Mesothelial cell of epicardium (in vitro differentiated cells): ENCODE measurements at places on chromosomes 16 and 17. TPM values are rescaled to one million over a fixed set of nuclear protein-coding genes. Genes with fewer than 3 reads are reported as not detected.

DNA sequence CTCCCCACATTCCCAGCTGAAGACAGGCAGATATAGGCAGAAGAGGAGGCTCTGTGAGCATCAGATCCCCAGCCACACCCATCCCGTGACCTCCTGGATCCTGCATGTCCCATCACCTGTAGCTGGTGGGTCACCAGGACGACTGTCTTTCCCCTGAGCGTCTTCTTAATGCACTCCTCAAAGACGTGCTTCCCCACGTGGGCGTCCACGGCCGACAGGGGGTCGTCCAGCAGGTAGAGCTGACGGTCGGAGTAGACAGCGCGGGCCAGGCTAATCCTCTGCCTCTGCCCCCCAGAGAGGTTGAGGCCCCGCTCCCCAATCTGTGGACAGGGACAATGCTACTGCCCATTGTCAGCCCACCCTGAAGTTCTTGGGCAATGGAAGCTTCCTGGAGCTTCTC, 40.5 kb downstream of the ABCC12 start:
- no peak for DNase-seq

- DNase-seq = no peak
These were observed 8.3 kb downstream of the CUEDC1 start for GRCh38 chr17:57946798-57947358.

DNA sequence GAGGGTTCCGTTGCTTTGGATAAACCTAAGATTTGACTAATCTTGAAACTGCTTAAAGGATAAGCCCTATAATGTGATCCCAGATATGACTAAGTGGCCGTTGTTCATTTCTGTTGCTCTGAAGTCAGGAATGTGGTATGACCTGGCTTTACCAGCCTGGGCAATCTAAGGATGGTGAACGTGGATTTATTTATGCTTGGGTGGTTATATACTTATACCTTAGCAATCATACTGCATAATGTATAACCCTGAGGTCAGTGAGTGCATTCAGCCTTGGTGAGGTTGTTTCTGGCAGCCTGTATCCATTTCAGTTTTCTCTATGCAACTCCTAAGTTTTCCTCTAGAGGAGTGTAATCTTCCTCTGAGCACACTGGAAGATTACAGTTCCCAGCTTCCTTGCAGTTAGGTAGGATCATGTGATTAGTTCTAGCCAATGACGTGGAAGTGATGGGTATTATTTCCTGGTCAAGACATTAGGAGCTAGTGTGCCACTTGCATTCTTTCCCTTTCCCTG, 41.9 kb downstream of the FTO start:
- DNase-seq = no peak

DNA sequence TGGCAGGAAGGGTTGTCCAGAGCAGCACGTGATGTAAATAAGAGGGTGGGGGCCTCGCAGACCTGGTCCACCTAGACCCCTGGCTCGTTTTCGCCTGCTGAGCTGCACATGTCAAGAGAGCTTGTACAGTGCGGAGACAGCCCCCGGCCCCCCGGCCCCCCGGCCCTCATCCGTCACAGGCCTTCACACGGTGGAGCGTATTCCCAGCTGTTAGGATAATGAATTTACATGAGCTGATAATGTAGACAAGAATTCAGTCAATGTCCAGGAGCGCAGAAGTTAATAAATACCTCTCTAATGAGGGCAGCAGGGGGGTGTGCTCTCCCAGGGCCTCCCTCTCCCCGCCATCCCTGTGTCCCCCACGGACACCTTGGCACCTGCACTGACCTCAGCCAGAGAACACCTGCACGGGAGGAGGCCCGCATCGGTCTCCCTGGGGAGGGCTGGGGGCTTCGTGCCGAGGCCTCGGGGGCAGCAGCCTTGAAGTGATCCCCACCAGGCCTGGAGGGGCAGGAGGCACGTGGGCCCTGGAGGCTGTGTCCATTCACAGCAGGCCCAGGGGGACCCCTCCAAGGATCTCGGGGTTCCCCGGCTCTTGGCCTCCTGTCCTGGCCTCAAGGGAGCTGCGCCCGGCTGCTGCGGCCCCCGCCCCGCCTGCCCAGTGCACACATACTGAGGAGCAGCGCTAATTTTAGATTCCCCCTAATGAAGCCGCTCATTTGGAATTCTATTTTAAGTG, 14.6 kb downstream of the GSE1 start:
- no peak for DNase-seq

DNA sequence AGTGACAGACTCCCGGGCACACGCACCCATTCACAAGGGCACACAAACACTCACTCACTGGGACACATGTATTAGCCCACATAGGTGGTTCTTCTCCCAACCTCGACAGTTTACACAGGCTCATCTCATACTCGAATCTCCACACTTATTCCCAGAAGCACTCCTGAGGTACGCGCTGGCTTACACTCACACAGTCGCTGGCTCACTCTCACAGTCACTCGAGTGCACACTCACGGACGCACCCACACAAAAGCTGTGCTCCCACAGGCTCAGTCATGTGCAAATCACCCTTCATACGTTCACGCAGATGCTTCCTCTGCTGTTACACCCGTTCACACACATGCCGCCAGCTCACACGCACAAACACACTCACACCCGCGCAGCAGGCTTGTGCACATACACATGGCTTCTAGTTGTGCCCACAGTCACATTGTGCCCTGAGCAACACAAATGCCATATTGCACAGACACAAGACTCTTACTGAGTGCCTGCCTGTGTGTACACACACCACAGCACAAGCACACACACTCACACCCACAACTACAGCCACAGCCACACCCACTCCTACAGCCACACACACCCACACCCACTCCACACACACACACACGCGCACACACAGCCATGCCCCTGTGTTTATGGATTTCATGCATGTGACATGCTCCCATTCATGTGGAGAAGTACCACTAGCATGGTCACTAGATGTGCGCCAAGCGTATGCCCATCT, 8.4 kb upstream of the PRR29 start:
- no peak for DNase-seq

DNA sequence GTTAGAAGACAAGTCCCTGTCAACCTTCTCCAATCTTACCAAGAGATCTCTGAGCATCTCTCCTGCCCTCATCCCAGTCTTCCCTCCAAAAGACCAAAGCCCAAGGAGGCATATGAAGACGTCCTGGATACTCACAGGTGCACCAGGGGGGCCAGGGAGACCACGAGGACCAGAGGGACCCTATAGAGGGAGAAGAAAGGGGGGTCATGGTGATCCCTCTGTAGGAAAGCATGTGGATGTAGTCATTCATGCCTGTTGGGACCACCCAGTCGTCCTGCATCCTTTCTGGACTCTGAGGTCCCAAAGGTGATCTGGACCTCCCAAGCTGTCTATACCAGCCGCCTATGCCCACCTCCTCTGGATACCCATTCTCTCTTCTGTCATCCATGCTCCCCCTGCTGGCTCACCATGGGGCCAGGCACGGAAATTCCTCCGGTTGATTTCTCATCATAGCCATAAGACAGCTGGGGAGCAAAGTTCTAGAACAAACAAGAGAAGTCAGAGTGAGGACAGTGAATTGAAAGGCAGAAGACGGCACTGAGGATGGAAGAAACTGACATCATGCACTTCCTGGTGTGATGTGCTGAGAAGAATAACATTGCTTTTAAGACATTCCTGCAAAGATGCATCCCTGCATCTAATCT, 3.3 kb downstream of the COL1A1 start:
- no peak for DNase-seq

- DNase-seq = no peak
These were observed 4.7 kb downstream of the MSRB1 start for GRCh38 chr16:1938316-1938715.

DNA sequence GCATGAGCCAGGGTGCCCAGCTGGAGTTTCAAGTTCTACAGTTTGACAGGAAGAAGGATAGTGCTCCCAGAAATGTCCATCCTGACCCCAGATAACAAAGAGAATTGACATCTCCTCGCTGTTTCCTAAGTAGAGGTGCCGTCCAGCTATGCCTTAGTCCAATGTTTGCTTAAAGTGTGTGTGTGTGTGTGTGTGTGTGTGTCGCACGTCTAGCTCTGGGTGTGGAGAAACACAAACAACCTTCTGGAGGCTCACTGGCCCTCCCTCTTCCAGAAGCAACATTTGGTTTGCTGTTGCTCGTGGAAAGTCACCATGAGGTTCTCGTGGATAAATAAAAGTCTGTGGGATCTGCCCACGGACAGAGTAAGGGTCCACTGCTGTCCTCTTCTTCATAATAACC, 22.1 kb downstream of the EMP2 start:
- no peak for DNase-seq

DNA sequence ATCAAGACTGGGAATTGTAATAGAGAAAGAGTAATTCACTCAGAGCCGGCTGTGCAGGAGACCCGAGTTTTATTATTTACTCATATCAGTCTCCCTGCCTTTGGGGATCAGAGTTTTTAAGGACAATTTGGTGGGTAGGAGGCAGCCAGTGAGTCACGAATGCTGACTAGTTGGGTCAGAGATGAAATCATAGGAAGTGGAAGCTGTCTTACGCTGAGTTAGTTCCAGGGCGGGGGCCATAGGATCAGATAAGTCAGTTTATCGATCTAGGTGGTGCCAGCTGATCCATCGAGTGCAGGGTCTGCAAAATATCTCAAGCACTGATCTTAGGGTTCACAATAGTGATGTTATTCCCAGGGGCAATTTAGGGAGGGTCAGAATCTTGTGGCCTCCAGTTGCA, 20.2 kb upstream of the GUCY2D start:
- DNase-seq = no peak

DNA sequence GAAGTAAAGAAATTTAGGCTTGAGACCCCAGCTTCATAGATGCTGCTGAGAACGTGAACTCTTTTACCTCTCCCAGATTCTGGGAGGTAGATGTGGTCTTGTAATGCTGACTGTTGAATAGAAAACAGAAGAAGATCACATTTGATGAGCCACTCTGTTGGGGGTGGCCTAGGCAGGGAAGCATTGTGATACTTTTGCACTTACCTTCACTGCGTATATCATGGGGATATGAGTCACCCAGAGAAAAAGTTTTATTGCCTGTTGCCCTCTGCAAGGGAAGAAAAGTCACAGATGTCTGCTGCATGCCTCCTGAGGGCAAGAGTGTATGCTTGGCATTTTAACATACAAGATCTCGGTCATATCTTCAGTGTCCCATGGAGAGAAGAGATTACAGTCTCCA, 365.4 kb downstream of the SNX29 start:
- DNase-seq = no peak

ALOX15 gene
- 0.18 to 0.45 TPM (median 0.36 TPM) in 3 replicates for total RNA-seq

KRT28 gene
- not detected in 3 replicates for total RNA-seq

AIPL1 gene
- total RNA-seq = not detected in 3 replicates
